ENCODE measurements at places on chromosomes 11 and 22.

DNA sequence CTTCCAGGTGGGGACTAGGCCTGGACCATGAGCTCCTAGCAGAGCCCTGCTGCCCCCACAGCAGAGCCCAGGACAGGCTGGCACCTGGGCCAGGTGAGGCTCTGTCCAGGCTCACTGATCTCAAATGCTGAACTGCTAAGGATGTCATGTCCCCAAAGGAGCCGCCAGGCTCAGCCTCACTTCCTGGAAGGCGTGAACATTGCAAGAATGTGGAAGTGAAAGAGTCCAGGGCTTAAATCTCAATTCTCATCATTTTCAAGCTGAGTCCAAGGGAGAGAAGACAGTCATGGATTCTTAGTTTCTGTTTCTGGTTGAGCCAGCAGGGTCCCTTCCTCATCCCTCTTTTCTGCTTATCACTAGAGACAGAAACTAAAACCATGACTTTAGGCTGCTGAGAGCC is 5.0 kb downstream of the ASCL2 start:
- DNase-seq: no peak

DNA sequence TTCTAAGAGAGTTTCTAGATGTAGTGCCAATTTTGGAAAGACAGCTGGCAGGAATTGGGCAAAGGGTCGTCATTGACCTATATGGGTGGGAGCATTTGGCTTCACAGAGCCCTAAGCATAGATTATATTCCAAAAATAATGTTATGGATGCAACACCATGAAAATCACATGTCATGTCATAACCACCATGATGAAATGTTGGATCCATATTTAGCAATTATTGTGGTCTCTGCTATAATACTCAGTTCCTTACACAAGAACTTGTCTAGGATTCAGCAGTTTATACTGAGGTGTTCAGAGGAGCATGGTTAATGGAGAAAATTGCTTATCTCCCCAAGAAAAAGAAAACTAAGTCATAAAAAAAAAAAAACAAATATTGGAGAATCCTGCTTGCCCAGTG is 31.6 kb downstream of the NTM start:
- DNase-seq: no peak

DNA sequence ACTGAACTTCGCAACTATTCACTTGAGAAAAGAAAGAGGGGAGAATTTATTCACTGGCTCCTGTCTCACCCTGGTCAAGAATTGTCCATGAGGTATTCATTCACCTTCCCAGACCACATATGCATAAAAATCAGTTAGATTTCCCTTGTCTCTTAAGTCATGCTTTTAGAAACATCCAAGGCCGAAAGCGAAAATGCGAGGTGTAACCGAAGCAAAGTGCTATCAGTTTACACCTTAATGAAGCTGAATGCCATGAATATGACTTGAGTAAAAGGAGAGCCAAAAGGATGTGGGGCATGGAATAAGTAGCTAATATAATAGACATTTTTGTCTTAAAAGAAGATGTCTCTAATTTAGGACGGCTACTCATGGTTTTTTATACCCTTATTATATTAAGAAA is 965.6 kb upstream of the CHORDC1 start:
- no peak for DNase-seq

- DNase-seq: no peak
These were observed 107.8 kb downstream of the SYN3 start for GRCh38 chr22:32950366-32950765.

- no peak for DNase-seq
These were observed 89.3 kb upstream of the AMOTL1 start for GRCh38 chr11:94678901-94679300.

- no peak for DNase-seq
These were observed 111.6 kb downstream of the PHF21B start for GRCh38 chr22:44898236-44898635.
